ENCODE measurements at places on chromosomes 2 and 18. TPM values are rescaled to one million over a fixed set of nuclear protein-coding genes. Genes with fewer than 3 reads are reported as not detected.
A peak's percentile ranks its signal among the peaks of the same experiment; 100 is the strongest.

DNA sequence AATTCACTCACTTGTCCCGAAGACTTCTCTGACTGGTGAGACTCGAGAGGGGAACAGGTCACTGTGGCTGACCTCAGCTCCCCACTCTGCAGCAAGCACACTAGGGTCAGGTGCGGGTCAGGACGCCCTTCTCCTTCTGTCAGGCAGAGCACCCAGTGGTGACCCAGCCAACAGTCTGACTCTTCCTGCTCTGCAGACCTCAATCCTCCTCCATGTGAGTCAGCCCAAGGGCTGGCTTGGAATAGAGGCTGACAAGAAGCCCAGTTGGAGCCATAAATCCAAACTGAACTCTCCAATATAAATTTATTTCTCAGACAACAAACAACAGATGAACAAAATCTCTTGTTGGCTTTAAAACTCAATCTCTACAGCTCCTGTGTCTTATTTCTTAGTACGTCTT lies 253.1 kb downstream of the SH3BP4 start:
- DNase-seq: no peak

DNA sequence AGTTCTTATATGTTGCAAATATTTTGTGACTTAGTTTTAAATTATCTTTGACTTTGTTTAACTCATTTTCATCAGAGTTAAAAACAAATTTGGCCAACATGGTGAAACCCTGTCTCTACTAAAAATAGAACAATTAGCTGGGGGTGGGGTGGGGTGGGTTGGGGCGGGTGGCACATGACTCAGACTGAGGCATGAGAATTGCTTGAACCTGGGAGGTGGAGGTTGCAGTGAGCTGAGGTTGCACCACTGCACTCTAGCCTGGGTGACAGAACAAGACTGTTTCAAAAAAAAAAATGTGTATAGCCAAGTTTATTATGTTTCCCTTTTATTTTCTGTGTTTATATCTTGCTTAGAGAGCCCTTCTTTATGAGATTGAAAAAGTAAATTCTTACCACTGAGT lies 14.2 kb upstream of the LIPG start:
- DNase-seq: no peak

GRCh38 chr18:57780706-57781347 lies 22.3 kb downstream of the ATP8B1 start:
- DNase-seq: no peak

DNA sequence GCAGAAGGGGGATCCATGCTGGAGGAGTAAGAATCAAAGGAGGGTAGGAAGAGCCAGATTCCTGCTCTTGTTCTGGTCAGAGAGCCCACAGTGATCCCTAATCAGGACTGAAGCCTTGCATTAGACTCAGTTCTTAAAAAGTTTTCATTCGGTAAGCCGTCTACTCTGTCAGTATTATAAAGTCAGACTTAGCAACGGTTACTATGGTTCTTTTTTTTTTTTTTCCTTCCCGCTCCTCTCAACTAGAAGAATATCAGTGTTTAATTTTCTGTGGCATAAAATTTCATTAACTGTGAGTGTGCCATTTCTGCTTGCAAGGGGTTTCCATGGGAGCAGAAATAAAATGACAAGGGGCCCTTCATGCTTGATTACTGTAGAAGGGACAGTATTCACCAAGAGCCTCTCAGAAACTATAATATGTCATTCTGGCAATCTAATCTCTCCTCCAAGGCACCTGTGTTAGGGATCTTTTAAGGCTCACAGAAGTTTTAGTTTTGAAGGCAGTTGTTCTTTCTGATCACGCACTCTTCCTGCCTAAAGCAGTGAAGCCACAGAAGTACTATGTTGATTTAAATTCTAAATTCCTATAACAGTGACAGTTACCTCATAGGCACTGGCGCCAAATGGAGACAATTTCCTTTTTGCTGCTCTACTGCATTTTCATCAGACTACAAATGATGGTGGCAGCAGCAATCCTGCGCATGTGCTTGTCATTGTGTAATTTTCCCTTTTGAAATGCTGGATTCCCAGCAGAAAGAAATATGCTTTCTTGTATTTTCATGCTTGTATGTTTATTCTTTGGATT lies 57.0 kb downstream of the OSBPL6 start:
- no peak for DNase-seq

GRCh38 chr18:24539866-24540617 lies 79.6 kb downstream of the HRH4 start:
- no peak for DNase-seq

GRCh38 chr2:230893338-230893737 lies 28.6 kb downstream of the ITM2C start:
- no peak for DNase-seq

GRCh38 chr18:40983835-40984234 lies 971.2 kb upstream of the PIK3C3 start:
- DNase-seq: no peak

DNA sequence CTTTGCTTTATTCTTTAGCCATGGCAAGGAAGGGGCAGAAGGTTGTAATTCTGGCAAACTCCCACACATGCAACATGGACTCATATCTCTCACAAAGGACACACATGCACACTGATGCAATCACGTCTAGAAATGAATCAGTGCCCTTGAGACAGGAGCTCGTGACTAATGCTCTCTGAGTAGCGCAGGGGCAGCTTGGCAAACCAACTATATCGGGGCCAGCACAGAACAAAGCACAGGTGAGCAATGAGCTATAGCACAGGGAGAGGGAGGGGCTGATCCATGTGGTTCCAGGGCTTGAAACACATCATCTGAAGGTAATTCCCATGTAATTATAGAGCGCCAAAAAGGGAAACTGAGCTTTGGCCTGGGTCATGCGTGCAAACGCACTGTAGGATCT lies 165.2 kb upstream of the KLF7 start:
- DNase-seq: no peak

- DNase-seq: no peak
Measured at GRCh38 chr2:159072795-159073194, 104.4 kb downstream of the TANC1 start.

GRCh38 chr18:23350188-23350587 lies 102.9 kb upstream of the RIOK3 start:
- no peak for DNase-seq

- DNase-seq: no peak
Measured at GRCh38 chr2:69390001-69390400, 3.0 kb upstream of the GFPT1 start.

GRCh38 chr2:239765076-239765845 lies 259.9 kb downstream of the NDUFA10 start:
- no peak for DNase-seq

GRCh38 chr2:44975571-44976450 lies 33.4 kb downstream of the SIX2 start:
- no peak for DNase-seq

GRCh38 chr2:68689553-68690537 lies 44.8 kb upstream of the ARHGAP25 start:
- no peak for DNase-seq

DNA sequence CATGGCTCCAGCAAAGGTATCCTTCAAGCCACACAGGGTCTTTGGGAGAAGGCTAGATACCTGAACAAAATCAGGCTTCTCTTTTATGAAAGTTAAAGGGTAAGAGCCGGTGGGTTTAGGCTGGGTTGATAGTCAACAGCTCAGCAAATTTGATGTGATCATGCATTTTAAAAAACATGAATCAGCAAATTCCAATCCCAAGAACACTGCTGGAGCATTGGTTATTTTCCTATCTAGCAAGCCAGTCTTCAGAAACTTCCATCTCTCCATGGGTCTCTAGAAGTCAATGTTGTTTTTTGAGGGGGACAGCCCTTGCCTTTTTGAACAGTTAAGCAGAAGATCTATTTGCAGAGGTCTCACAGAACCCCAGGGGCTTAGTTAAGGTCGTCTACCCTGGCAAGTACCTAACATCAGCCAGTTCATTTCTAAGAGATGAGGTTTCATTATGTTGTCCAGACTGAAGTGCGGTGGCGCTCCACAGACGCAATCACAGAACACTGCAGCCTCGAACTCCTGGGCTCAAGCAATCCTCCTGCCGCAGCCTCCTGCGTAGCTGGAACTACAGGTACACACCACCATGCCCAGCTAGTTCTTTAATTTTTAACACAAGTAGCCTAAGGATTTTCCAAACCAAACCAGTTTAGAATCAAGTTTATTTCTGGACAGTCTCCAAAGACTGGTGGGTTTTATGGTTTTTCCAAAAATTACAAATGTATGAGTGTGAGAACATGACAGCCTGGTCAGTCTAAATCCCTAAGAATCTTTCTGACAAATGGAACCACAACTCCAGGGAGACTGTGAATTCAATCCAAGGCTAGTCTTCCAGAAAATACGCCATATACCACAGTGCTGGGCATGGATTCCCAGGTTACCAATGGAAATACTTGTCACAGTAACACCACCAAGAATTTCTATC lies 4.1 kb upstream of the ZCCHC2 start:
- no peak for DNase-seq

DNA sequence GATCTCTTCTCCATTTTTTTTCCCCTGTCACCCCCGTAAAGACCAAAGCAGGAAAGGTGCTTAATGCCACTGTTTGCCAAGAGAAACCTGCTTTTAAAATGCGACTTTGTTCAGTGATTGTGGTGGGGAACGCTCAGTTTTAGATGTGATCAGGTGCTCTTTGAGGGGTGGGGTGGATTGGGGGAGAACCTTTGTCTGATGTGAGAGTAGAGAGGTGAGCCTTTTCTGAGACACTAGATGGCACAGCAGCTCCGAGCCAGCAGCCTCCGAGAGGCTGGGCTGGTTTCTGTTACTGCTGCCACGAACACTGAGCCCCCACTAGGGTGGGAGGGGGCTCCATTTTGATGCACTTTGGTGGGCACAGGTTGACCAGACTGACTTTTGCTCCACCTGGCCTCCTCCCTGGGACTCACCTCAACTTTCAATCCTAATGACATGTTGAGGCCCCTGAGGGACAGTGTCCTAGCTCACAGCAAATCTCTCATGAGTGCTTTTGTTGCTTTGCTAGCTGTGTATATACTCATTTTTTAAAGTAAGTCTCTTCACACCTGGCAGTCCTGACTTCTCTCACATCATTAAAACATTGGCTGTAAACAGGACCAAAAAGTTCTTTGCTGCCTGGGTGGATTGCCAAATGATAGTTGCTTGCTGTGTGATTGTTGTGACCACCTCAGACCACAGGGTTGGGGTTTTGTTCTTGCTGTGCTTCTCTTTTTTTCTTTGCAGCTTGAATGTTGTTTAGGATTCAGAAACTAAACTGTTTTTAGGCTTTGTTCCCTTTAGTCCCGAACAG lies 98.2 kb upstream of the MAP3K20 start:
- peak; percentile 41 for DNase-seq

DNA sequence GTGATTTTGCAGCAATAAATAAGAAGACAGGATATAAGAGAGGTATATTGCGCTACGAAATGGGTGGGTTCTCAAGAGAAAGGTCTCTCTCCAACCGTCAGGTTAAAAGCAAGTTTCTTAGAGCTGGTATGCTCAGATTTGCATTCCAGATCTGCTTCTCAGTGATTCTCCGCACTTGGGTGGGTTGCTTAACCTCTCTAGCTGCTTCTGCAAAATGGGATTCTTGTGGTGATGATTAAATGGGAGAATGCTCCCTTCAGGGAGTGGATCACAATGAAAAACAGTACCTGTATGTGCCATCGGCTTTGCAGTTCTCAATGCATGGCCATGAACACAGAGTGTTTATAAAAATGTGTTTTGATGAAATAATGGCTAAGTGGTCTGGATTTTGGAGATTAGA lies 477.7 kb downstream of the TNS1 start:
- DNase-seq: no peak

DNA sequence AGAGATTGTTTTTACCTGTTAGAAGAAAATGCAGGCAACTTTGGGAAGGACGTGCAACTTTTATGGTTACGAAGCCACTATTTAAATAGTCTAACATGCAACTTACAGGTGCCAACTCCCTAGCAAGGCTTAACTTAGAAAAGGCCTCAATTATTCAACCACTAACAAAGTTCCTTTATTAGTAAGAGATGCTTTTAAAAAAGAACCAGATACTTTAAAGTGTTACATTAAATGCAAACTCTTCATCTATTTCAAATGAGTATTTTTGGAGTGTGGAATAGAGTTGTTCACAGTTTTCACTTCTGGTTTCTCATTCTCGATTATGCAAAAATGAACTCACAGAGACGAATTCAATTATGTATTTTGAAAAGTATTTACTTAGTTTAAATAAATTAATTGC lies 51.7 kb downstream of the PELI1 start:
- no peak for DNase-seq

DNA sequence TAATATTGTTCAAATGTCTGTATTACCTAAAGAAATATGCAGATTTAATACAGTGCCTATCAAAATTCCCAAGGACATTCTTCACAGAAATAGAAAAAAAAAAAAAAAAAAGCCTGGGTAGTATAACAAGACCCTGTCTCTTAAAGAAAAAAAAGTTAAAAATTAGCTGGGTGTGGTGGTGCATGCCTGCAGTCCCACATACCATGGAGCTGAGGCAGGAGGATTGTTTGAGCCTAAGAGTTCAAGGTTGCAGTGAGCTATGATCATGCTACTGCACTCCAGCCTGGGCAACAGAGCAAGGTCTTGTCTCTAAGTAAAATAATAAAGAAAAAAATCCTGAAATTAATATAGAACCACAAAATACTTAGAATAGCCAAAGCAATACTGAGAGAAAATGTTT lies 51.9 kb downstream of the SLC16A14 start:
- DNase-seq: no peak

DNA sequence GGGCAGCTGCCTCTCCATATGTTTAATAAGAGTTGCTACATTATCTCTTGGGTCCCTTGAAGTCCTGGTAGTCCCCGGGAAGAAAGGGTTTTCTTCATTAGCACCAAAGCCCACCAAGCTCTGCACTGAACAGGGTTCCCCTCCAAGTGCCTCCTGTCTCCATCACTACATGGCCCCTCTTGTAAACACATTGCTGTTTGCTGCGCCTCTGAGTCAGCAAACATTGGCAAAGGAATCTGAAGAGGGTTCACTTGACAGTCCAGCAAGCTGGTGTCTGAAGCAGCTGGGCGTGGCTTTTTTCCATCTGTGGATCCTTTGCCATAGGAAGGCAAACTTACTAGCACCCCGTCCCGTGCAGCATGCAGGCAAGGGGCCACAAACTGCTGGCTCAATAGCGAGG lies 82.8 kb downstream of the TEX51 start:
- no peak for DNase-seq

DNA sequence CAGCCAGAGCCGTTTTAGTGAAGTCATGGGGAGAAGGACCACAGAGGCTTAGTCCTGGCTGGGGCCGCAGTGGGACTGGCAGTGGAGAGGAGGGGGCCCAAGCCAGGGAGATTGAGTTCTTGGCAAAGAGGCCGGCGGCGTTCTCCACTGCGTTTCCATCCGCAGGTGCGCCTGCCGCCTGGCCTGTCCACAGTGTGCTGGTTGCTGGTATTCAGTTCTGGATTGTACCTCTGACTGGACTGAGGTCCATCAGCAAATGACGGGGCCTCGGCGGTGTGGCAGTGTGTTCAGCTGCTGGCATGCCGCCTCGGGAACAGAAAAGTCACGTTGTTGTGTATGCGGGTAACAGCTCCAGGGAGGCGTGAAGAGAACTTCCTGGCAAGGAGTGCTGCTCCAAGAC lies 36.8 kb downstream of the LRRFIP1 start:
- DNase-seq: no peak

- no peak for DNase-seq
Measured at GRCh38 chr2:226362980-226363379, 436.6 kb downstream of the IRS1 start.

Gene SLC25A52
- polyA plus RNA-seq: not detected

Gene PTMA
- polyA plus RNA-seq: 1,991 TPM

Gene TTLL4
- polyA plus RNA-seq: 17.2 TPM

Gene NMUR1
- polyA plus RNA-seq: 0.40 TPM

Gene TEKT4
- not detected for polyA plus RNA-seq

Gene KLHL41
- polyA plus RNA-seq: 0.67 TPM

Gene DHRS9
- 0.54 TPM for polyA plus RNA-seq

Gene NOL4
- polyA plus RNA-seq: 0.08 TPM

All from ovary (tissue), 10 donors.